AG04449 (cell line): ENCODE measurements at places on chromosomes 2 and 18.

DNA sequence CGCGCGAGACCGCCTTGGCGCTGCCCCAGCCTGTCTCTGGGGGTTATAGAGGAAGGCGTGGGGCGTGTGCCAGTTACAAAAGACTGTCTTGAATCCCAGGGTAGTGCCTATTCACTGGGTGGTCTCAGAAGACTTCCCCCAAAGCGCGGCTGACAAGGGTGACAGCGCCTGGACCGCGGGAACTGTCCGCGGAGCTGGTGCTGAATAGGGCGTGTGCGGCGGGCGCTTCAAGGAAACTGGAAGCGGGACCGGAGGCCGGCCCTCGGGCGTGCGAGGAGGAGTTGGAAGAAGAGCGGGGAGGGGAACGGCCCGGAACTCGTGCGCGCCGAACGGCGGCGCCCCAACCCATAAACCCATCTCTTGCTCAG is 2.3 kb downstream of the EGR4 start:
- DNase-seq = no peak

DNA sequence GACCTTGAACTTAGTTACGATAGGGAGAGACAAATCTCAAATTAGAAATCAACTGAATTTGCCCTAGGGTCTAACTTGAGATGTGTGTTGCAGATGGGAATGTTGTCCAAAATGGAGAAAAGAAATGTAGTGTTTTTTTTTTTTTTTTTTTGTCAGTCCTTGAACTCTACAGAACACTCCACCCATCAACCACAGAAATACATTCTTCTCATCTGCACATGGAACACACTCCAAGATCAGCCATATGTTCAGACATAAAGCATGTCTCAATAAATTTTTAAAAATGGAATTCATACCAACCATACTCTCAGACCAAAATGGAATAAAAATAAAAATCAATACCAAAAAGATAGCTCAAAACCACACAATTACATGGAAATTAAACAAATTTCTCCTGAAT is 526.5 kb downstream of the FBXO15 start:
- DNase-seq = no peak

GRCh38 chr2:27875089-27875881 is 14.9 kb downstream of the RBKS start:
- DNase-seq = no peak

GRCh38 chr2:1770566-1771380 is 26.5 kb upstream of the PXDN start:
- DNase-seq = no peak

DNA sequence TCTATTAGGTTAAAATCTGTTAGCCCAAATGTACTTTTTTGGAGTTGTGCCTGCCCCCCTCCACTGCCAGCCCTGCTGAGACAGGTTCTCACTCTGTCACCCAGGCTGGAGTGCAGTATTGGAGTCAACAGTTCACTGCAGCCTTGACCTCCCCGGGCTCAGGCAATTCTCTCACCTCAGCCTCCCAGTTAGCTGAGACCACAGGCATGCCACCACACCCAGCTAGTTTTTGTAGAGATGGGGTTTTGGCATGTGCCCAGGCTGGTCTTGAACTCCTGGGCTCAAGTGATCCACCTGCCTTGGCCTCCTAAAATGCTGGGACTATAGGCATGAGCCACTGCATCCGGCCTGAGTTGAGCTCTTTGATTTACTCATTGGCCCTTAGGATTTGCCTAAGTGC is 110.7 kb downstream of the ICA1L start:
- DNase-seq = no peak

DNA sequence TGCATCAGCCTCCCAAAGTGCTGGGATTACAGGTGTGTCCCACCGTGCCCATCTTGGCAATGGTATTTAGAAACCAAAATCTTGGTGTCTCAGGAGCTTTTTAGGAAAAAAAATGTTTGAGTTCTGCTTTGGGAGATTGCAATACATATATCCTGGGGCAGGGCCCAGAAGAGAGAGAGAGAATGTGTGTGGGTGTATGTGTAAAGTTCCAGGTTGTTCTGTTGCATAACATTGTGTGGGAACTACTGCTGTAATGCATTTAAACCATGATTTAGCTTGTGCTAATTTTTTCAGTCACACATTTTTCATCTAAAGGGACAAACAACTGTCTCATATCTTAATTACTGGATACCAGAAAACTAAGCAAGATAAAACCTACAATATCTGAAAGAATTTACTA is 70.8 kb upstream of the NABP1 start:
- no peak for DNase-seq
